Naive thymus-derived CD8-positive, alpha-beta T cell (primary cell): ENCODE measurements at places on chromosomes 11 and 22. TPM values are rescaled to one million over a fixed set of nuclear protein-coding genes. Genes with fewer than 3 reads are reported as not detected.

OR52H1 gene
- not detected for polyA plus RNA-seq

SRSF8 gene
- 106 TPM for polyA plus RNA-seq

CCDC89 gene
- polyA plus RNA-seq = not detected

OR51B4 gene
- polyA plus RNA-seq = not detected

SHISA8 gene
- polyA plus RNA-seq = not detected

FAM180B gene
- polyA plus RNA-seq = not detected

PRODH gene
- polyA plus RNA-seq = not detected

KRTAP5-2 gene
- polyA plus RNA-seq = not detected

- DNase-seq = no peak
These were observed 69.7 kb downstream of the SLC17A6 start for GRCh38 chr11:22407921-22408320.

DNA sequence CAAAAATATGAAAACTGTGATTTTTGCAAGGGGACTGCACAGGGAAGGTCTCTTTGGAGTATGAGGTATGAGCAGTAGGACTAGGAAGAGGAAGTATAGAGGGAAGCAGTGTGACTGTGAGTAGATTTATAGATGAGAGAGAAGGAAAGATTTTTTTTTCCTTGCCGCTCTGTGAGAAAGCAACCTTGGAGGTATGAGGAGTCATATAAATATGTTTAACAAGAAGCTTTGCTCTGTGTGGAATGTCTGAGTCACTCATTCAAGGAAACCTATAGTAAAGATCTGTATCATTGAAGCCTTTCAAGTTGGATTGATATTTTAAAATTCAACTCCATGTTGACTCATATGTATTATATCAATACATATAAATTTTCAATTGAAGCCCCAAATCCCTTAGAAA, 26.2 kb downstream of the DNHD1 start:
- DNase-seq = no peak

DNA sequence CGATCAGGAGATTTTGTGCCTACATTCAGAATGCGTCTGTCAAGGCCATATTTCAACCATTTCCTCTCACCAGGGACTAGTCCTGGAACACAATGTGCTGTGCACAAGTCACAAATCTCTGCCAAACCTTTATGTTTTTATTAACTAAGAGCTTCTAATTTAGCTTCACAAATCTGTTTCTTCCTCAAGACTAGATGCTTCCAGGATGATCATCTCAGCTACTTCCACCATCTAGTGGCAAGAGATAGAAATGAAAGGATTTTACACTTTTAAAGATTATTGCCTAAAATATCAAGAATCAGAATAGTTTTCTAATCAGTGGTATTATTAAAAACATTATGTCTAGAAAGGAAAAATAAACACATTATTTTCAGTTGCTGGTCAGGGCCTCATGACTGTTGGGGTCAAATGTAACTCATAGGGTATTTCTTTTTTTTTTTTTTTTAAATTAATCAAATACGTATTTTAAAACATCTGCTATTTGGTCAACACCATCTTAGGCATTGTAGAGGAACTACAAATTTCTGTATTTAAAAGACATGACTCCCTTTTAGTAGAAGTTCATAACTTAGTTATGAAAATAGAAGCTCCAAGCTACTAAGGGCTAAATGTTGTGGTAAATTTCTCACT, 1102.6 kb downstream of the DLG2 start:
- no peak for DNase-seq

DNA sequence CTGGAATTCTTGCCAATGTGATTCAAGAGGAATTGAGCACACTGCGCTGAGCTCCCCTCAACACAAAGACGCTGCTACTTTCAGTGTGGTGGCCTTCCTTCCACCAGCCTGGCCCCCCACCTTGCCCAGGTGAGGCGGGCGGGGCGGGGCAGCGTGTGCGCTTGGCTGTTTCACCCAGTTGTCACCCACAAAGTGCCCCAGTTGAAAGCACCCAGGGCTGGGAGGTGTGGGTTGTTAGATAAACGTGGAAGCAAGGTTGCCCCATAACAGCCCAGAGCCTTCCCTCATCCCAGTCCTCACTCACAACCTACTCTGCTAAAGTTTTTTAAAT, 43.1 kb downstream of the CACNG2 start:
- DNase-seq = no peak

GRCh38 chr11:71119656-71120269, 132.6 kb downstream of the SHANK2 start:
- DNase-seq = no peak

DNA sequence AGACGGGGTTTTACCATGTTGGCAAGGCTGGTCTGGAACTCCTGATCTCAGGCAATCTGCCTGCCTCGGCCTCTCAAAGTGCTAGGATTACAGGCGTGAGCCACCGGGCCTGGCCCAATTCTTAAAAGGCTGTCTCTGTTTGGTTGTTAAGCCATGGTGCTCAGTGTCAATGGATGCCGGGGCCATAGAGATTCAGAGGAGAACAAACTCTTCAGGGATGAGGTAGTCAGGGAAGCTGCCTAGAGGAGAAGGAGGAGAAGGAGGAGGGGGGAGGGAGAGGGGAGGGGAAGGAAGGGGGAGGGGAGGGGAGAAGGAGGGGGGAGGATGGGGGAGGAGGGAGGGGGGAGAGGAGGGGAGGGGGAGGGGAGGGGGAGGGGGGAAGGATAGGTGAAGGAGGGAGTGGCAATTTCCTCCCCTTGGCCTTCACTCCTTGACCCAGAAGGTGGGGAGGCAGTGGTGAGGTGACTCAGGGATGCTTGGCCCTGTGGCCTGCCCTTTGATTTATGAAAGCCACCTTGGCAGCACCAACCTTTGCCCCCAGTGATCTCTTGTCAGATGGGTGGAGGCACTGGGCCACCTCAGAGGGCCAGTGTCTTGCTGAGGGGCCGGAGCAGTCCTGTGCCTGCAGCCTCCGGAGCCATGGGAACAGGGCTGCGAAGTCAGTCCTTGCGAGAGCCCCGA, at the start of gene C11orf86:
C11orf86 (plus strand) TSS at position 581 of the 681 bp plus-strand sequence; CDS start at position 640, 59 bp downstream.
- DNase-seq = no peak

DNA sequence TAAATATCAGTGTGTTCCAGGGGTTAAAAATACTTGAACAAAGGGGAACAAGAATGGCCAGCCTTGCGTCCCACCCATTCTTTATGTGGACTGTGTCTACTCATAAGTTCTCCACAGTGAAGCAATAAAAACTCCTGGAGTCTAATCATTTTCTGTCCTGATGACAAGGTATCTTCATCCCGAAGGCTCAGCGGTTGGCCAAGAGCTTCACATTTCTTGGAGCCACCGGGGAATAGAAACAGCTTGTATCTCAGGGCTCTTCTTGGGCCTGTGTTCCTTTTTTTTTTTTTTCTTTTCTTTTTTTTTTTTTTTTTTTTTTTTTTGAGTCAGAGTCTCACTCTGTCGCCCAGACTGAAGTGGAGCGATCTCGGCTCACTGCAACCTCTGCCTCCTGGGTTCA, 36.8 kb upstream of the ADORA2A start:
- no peak for DNase-seq

DNA sequence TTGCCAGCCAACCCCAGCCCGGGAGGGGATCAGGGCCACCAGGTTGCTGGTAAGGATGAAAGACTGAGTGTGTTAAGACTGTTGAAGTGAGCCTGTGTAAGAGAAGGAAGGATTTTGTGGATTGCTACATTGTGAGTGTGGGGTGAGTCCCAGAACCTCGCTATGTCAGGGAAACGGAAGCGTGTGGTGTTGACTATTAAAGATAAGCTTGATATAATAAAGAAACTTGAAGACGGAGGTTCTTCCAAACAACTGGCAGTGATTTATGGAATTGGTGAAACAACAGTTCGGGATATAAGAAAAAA, 627 bp downstream of the JRKL start:
- DNase-seq = no peak

GRCh38 chr11:46391578-46392420, at the start of gene CHRM4:
Gene CHRM4 (minus strand): TSS chr11:46391776. CDS start chr11:46386557, 5,219 bp downstream.
- no peak for DNase-seq

DNA sequence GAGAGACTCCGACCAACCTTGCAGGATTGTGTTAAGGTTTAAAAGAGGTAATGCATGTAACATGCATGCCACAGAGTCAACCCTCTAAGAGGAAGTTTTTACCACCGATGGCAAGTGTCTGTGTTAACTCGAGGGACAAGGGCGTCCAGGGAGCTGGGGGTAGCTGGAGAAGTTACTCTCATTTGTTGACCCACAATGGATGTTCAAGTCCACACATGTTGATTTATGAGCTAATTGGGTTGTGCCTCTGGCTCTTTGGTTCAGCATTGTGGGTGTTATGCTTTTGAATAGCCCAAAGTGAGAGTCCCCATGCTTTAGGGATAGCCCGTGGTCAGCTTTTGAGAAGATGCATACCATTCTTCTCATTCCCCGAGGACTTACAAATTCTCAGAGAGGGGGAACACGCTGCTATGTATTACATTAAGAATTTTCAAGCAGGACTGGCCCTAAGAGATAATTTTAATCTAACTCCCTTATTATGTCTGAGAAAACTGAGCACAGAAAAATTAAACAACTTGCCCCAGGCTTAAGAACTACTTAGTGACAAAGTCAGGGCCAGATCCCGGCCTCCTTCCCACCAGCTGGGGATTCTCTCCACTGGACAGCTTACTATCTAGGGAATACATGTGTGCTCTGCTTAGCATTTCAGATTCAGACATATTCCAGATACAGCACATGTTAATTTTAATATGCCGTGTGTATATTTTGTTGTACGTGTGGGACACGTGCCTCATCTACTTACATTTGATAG, 5.2 kb upstream of the PLET1 start:
- no peak for DNase-seq

DNA sequence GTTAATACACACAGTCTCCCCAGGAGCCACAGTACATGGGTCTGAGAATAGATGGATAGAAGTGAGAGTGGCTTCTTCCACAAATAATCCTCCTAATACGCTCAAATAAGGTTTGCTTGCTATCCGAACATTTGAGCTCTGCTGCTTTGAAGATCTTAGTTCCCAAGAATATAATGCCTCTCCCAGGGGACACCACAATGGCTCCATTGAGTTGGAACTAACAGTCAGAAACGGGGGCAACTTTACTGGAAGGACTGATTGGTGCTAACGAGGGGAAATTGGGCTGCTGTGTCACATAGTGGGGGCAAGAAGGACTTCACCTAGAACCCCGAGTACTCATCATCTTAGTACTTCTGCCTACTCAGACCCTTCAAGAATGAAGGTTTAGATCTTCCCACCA, 66.2 kb downstream of the IGLL5 start:
- no peak for DNase-seq

DNA sequence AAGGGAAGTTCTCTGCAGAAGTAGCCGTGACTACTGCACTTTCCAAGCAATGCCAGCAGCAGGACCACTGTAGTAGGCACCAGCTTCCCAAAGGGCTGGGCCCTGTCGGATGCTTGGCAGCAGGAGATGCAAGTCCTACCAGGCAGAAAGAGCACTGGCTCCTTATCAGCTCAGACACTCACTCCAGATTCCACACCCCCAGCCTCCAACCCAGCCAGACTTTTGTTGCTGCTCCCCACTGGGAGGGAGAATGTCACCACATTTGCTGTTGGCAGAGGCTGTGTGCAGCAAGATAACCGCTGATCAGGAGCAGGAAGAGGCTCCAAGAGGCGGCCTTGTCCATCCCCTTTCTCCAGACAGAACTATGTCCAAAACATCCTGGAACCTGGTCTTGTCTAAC, 118.7 kb downstream of the C11orf58 start:
- DNase-seq = no peak

GRCh38 chr11:70833011-70833410, 419.4 kb downstream of the SHANK2 start:
- DNase-seq = no peak

- DNase-seq = no peak
These were observed 1.0 kb downstream of the TMEM151A start for GRCh38 chr11:66292543-66293332.

- DNase-seq = no peak
These were observed 53.4 kb downstream of the SCGB1A1 start for GRCh38 chr11:62472063-62472884.

GRCh38 chr22:44446483-44446882, 51.5 kb downstream of the RTL6 start:
- DNase-seq = no peak

DNA sequence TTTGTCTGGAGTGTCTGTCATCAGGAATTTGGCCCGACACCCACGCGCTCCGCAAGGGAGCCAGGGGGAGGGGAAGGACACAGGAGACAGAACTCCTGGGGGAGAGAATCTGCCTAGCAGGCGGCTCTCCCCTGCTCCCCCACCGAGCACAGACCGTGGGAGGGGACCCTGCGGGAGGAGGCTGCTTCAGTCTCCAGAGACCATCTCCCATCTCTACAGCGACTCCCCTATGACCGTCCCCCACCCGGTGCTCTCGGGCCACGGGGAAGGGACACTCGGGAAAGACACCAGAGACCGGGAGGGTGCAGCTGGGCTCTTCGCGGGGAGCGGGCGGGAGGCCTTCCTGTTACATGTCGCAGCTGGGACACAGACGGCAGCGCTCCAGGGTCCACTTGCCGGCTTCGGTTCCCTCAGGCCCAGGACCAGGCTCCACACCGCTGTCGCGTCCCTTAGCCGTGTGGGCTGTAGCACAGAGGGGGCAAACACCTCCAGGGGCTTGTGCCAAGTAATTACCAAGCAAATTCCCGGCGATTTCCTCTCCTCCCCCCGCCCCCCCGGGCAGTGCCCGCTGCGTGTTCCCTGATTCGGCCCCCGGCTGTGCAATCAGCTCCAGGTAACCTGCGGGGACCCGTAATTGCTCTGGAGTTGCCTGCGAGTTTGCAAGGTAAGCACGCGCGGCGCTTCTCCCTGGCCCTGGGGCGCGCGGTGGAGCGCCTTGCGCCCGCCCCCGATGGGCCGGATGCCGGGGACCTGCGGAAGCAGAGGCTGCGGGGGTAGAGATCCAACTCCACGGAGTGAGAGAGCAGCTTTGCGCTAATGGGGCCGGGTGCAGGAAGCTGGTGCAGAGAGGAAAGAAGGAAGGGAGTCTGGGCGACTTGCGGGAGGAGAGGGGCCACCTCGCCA, 155.1 kb upstream of the CADM1 start:
- DNase-seq = no peak

GRCh38 chr11:45915446-45915845, 2.2 kb downstream of the PEX16 start:
- no peak for DNase-seq

- no peak for DNase-seq
These were observed 1.3 kb downstream of the LRRC4C start for GRCh38 chr11:41458154-41458553.

DNA sequence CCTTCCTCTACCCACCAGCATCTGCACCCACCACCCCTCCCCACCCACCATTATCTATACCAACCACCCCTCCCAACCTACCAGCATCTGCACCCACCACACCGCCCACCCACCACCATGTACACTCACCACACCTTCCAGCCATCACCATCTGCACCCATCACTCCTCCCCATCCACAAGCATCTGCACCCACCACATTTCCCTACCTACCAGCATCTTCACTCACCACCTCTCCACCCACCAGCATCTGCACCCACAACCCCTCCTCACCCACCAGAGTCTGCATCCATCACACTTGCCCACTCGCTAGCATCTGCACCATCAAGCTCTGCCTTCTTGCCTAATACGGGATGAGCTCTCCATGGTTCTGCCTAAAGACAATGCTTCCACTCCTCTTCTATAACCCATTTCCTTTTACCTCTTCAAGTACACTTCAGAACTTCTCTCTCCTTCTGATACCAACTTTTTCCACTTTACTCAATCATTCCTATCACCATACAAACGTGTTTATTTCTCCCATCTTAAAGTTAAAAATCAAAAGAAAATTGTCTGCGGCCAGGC, 2.4 kb upstream of the FSHB start:
- no peak for DNase-seq
